ENCODE measurements at places on chromosomes 3 and 15. TPM values are rescaled to one million over a fixed set of nuclear protein-coding genes. Genes with fewer than 3 reads are reported as not detected.

IREB2 gene
- total RNA-seq, result 89.0 TPM

PAQR5 gene
- not detected for total RNA-seq

UBE2Q2 gene
- 33.5 TPM for total RNA-seq

APEH gene
- 44.3 TPM for total RNA-seq

TMEM207 gene
- total RNA-seq, result not detected

DNA sequence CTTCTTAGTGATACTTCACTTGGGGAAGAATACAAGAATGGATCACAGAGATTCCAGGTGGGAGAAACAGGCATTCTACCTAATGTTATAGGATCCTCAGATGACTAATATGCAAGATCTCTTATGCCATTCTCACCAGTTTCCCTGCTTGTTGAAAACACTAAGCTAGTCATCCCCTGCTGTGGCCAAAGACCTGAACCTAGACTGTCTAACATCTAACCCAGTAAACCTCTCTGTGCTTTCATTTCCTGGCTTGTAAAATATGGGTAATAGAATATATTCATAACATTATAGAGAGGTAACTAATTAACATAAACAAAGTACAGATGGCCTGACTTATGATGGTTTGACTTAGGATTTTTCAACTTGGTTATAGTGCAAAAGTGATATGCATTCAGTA lies 776.3 kb downstream of the TUSC7 start:
- no peak for DNase-seq
- no peaks in the 10 kb centered on the region for H3K4me1 ChIP-seq
- no peak overlapping the region for H3K27ac ChIP-seq
- H3K36me3 ChIP-seq, result no peaks in the 10 kb centered on the region

DNA sequence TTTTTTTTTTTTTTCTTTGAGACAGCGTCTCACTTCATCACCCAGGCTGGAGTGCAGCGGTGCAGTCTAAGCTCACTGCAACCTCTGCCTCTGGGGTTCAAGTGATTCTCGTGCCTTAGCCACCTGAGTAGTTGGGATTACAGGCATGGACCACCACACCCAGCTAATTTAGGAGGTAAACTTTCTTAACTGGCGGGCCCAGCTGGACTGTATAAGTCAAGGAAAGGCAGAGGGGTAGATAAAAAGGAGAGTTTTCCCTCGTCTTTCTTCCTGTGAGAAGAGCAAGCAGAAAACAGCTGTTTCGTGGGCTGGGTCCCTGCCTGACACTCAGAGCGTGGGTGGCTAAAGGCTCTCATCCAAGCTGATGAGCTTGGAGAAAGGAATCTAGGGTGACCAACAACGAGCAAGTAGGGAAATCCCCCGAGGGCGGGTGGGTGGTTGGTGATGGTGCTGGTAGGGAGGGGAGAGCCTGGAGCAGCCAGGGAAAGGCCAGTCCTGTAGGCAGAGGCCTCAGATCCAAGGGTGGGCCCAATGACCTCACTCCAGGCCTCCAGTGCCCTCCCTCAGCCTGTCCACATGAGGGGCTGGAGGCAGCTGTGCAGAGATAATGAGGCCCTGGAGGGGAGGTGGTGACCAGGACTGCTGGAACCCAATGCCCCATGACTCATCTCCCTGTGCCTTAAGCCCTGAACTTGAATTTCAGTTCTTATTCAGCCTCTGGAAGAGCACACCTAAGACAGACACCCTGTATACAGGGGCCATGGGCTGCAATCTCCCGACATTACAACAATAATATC lies 43.1 kb upstream of the LIMD1 start:
- no peak overlapping the region for H3K27ac ChIP-seq
- H3K27me3 ChIP-seq, result no peaks in the 10 kb centered on the region
- H3K4me1 ChIP-seq, result no peaks in the 10 kb centered on the region
- no peak overlapping the region for H3K4me3 ChIP-seq
- H3K36me3 ChIP-seq, result peaks cover 9% of the 10 kb centered on the region

DNA sequence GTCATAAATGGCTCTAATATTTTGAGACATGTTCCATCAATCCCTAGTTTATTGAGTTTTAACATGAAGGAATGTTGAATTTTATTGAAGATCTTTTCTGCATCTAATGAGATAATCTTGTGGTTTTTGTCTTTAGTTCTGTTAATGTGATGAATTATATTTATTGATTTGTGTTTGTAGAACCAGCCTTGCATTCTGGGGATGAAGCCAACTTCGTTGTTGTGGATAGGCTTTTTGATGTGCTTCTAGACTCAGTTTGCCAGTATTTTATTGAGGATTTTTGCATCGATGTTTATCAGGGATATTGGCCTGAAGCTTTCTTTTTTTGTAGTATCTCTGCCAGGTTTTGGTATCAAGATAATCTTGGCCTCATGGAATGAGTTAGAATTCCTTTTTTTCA lies 72.0 kb upstream of the CD96 start:
- H3K36me3 ChIP-seq, result no peaks in the 10 kb centered on the region
- H3K27ac ChIP-seq, result no peak overlapping the region
- no peak overlapping the region for H3K4me3 ChIP-seq
- DNase-seq, result no peak
- H3K27me3 ChIP-seq, result no peaks in the 10 kb centered on the region

DNA sequence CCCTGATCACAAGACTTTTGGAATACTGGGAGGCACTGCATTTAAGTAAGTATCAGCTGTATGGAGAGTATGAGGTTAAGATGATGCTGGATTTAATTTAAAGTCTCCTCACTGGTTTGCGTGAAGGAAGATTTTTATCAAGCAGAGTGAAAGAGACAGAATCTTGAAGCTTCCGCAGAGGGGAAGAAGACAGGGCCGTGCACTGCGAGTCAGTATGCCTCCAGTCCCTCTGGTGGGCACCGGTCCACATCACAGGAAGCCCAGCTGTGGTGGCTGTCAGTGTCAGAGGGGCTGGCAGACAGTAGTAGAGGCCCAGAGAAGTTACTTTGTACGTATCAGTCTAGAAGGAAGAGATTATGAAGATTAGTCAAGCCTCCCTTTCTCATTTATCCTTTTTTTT lies 379.0 kb upstream of the TPRG1 start:
- no peak for DNase-seq
- no peaks in the 10 kb centered on the region for H3K27me3 ChIP-seq
- peaks cover 10% of the 10 kb centered on the region for H3K4me1 ChIP-seq
- H3K27ac ChIP-seq, result no peak overlapping the region
- H3K4me3 ChIP-seq, result no peak overlapping the region

FHIT gene
- total RNA-seq, result 90.6 TPM

- DNase-seq, result no peak
- no peaks in the 10 kb centered on the region for H3K4me1 ChIP-seq
- no peaks in the 10 kb centered on the region for H3K27me3 ChIP-seq
- no peaks in the 10 kb centered on the region for H3K36me3 ChIP-seq
Measured at GRCh38 chr3:61638741-61639140, 77.4 kb downstream of the PTPRG start.

CNTN4 gene
- total RNA-seq, result not detected

DNA sequence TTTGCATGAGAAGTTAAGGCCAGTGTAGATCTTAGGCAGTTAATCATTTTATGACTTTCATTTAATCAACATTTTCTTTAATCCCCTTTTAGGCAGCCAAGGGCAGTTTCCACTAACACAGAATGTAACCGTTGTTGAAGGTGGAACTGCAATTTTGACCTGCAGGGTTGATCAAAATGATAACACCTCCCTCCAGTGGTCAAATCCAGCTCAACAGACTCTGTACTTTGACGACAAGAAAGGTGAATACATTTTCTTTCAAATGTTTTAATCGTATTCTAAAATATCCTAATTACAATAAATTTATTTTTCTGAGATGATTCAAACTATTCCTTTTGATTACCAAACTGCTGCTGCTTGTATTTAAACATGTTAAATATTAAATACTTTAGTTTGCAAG lies 843.2 kb downstream of the CADM2 start:
- DNase-seq, result no peak
- no peaks in the 10 kb centered on the region for H3K36me3 ChIP-seq
- no peaks in the 10 kb centered on the region for H3K4me1 ChIP-seq
- no peak overlapping the region for H3K4me3 ChIP-seq
- no peaks in the 10 kb centered on the region for H3K27me3 ChIP-seq
- H3K27ac ChIP-seq, result no peak overlapping the region

DNA sequence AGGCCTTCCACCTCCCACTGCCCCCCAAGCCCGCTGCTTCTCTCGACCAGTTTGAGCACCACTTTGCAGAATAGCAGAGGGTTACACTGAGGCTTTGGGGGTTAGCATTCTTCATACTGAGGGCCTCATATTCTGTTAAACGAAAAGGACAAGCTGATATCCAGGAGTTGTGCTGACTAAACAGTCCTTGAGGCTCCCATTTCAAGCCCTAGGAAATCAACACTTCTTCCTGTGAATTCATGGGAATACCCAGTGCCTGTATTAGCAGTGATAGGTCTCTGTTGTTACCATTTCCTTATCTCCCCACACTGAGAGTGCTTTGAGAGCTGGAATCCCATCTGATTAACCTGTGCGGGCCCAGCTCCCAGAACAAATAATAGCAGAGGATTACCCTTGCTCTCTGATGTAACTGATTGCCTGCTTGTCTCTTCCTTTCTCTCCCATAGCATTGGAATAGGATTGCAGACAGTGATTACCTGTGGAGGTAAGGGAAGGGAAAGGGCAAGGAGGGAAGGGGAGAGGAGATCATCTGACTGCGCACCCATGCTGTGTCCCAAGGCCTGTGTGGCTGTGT lies 930 bp downstream of the FBXW12 start:
- no peaks in the 10 kb centered on the region for H3K36me3 ChIP-seq
- no peaks in the 10 kb centered on the region for H3K4me1 ChIP-seq
- no peaks in the 10 kb centered on the region for H3K27me3 ChIP-seq

HSPBAP1 gene
- 9.3 TPM for total RNA-seq

HYAL1 gene
- total RNA-seq, result 0.38 TPM

SEMA3G gene
- 0.34 TPM for total RNA-seq

DNA sequence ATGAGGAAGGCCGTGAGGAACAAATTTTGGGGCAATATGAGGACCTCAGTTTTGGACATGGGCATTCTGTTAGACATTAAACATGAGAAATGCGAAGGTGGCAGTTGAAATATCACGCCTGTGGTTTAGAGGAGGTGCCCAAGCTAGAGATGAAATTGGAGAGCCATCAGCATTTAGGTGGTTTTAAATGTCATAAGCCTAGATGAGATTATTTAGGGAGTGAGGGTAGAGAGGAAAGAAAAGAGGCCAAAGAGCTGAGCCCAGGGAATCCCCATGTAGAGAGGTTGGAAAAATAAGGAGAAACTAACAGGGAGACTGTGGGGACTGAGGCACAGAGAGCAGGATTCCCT lies 14.9 kb downstream of the RTP1 start:
- no peaks in the 10 kb centered on the region for H3K27me3 ChIP-seq
- no peak overlapping the region for H3K4me3 ChIP-seq
- H3K36me3 ChIP-seq, result no peaks in the 10 kb centered on the region
- no peaks in the 10 kb centered on the region for H3K4me1 ChIP-seq

- H3K36me3 ChIP-seq, result no peaks in the 10 kb centered on the region
- DNase-seq, result no peak
- H3K27ac ChIP-seq, result no peak overlapping the region
- no peak overlapping the region for H3K4me3 ChIP-seq
- H3K4me1 ChIP-seq, result no peaks in the 10 kb centered on the region
- no peaks in the 10 kb centered on the region for H3K27me3 ChIP-seq
Measured at GRCh38 chr3:24905266-24905665, 410.6 kb upstream of the THRB start.

DNA sequence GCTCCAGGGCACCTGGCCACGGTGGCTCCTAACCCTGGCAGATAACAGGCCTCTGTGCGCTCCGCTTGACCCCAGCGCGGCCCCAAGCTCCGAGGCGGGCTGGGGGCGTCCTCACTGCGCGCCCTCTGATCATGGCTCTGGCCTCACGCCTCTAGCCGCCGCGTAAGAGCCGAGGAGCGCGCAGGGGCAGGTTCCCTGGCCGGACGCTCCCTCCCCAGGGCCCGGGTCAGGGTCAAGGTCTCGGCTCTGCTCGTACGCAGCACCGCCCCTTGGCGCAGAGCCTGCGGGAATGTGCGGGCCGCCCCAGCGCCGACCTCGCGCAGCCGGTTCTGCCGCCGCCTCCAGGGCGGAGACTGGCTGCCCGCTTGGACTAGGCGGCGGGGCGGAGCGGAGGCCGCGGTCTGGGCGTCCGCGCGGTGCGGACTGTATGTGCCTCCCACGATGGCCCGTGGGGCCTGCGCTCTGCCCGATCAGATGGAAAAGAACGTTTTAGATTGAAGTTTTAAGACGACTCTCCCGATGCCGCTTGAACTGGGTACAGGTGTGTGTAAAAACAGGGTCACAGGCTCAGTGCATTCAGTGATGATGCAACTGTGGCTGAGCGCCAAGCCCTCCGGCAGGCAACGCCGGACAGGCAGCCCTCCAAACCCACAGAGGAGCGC lies 40.8 kb downstream of the CHST14 start:
- no peak overlapping the region for H3K27ac ChIP-seq
- no peak for DNase-seq
- peak overlapping the region; percentile 41 for H3K4me3 ChIP-seq
- peaks cover 21% of the 10 kb centered on the region for H3K4me1 ChIP-seq
- peaks cover 45% of the 10 kb centered on the region for H3K27me3 ChIP-seq
- H3K36me3 ChIP-seq, result no peaks in the 10 kb centered on the region

DNA sequence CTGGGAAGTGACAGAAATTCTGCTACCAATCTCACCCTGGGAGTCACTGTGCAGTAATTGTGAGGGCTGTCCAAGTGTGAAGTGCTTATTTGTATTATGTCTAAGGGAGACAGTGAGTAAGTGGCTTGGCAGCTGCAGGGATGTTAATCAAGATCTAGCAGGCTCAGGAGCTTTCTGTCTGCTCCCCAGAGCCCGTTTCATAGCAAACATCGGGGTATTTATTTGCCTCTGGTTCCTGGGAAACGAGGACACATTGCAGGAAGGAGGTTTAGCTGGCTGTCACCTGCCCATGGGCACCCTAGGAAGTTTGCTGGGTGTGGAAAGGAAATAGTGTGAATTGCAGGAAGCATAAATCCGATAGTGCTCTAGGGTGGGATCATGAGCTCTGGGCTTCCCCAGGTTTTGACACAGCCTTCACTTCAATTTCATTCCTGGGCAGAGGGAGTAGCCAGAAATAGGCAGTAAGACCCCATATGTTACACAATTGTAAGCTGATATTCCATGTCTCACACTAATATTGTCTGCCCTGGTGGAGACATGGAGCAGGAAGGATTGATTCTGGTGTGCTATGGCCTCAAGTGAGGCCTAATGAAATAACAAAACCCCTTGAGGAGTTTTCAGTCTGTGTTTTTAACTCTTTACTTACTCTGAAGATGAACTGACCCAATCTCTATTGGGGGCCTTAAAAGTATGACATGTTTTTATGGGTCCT lies 74.1 kb upstream of the MITF start:
- H3K4me3 ChIP-seq, result no peak overlapping the region
- no peaks in the 10 kb centered on the region for H3K27me3 ChIP-seq
- DNase-seq, result no peak
- H3K4me1 ChIP-seq, result no peaks in the 10 kb centered on the region

DNA sequence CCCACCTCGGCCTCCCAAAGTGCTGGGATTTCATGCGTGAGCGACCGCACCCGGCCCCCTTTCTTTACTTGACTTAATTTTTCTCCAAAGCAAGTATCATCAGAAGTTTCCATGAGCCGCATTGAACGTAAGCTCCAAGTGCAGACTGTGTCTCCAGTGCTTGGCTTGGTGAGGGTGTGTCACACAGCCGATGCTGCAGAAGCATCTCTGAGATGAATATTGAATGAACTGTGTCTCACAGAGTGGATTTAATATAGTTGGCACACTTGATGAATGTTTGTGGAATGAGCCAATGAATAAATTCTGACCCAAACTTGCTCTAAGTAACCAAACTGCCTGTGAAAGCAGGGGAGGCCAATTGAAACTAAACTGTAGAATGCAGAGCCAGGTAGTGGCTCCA lies 159.4 kb upstream of the KBTBD8 start:
- H3K27ac ChIP-seq, result no peak overlapping the region
- no peaks in the 10 kb centered on the region for H3K27me3 ChIP-seq
- no peaks in the 10 kb centered on the region for H3K36me3 ChIP-seq
- no peaks in the 10 kb centered on the region for H3K4me1 ChIP-seq
- no peak for DNase-seq

GRCh38 chr15:77358545-77359240 lies 61.2 kb downstream of the PEAK1 start:
- DNase-seq, result no peak
- H3K4me1 ChIP-seq, result no peaks in the 10 kb centered on the region
- no peak overlapping the region for H3K27ac ChIP-seq
- no peak overlapping the region for H3K4me3 ChIP-seq

Measured in CD4-positive, alpha-beta T cell (primary cell).